ENCODE measurements at places on chromosomes 3 and 15. TPM values are rescaled to one million over a fixed set of nuclear protein-coding genes. Genes with fewer than 3 reads are reported as not detected.

The PSMD6 gene
- 130 TPM for total RNA-seq

- H3K4me3 ChIP-seq, result no peak overlapping the region
- peaks cover 5% of the 10 kb centered on the region for H3K27me3 ChIP-seq
- no peaks in the 10 kb centered on the region for H3K36me3 ChIP-seq
- no peak overlapping the region for H3K27ac ChIP-seq
These were observed 223.0 kb upstream of the MCTP2 start for GRCh38 chr15:94008104-94009074.

GRCh38 chr3:197333901-197334639 is 35.7 kb upstream of the DLG1 start:
- H3K36me3 ChIP-seq, result no peaks in the 10 kb centered on the region
- H3K27me3 ChIP-seq, result no peaks in the 10 kb centered on the region
- H3K4me3 ChIP-seq, result no peak overlapping the region
- DNase-seq, result no peak

The KBTBD13 gene
- not detected for total RNA-seq

GRCh38 chr3:33729993-33730392 is 11.9 kb upstream of the CLASP2 start:
- no peaks in the 10 kb centered on the region for H3K36me3 ChIP-seq
- no peak for DNase-seq
- H3K4me3 ChIP-seq, result no peak overlapping the region
- no peaks in the 10 kb centered on the region for H3K4me1 ChIP-seq
- H3K27ac ChIP-seq, result no peak overlapping the region

DNA sequence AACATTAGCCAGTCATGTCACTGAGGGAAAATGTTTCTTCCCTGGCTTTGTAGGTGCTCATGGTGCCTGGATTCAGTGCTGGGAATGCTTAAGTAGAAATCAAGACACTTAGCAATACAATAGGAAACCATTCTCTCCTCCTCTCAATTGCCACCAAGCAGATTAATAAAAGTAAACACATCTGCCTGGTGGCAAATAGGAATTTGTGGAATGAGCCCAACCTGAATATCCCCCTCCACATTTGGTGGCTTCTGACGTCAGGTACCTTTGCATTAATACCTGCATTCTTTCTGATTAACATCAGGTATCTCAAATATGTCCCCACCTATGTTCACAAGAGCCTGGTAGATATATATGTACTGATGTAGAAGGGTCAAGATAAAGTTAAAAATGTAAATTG is 42.7 kb downstream of the PPP2R3A start:
- H3K4me1 ChIP-seq, result no peaks in the 10 kb centered on the region
- H3K27ac ChIP-seq, result no peak overlapping the region
- DNase-seq, result no peak
- no peaks in the 10 kb centered on the region for H3K36me3 ChIP-seq
- no peak overlapping the region for H3K4me3 ChIP-seq
- no peaks in the 10 kb centered on the region for H3K27me3 ChIP-seq
